ENCODE measurements at places on chromosomes 16 and 17.
A peak's percentile ranks its signal among the peaks of the same experiment; 100 is the strongest.

GRCh38 chr17:79045842-79046196 is 21.9 kb downstream of the C1QTNF1 start:
- peak; percentile 34 for DNase-seq

- no peak for DNase-seq
Measured at GRCh38 chr16:69773260-69773947, 11.3 kb downstream of the WWP2 start.

GRCh38 chr16:81842564-81843242 is 63.6 kb downstream of the PLCG2 start:
- no peak for DNase-seq

DNA sequence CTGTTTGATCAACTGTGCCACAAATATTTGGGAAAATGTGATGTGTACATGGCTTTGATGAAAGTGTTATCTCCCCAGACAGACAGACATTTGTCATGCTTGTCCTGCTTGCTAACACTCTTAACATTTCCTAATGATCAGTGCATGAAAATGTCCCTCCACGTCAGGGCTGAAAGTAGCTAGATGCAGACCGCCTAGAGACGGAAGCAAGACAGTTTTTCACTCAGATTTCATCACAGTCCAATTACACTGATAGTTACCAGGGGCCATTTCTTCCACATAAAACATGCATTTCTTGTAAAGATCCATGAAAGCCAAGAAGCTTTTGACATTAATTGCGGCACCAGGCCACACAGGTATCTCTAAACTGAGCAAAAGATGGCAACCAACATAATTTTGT is 347.7 kb downstream of the RBFOX1 start:
- no peak for DNase-seq

- DNase-seq = no peak
Measured at GRCh38 chr17:10105513-10106001, 92.8 kb downstream of the GAS7 start.

GRCh38 chr16:50197582-50197981 is 44.5 kb downstream of the TENT4B start:
- DNase-seq = no peak

GRCh38 chr16:5069048-5069447 is 2.6 kb upstream of the ALG1 start:
- DNase-seq = no peak

DNA sequence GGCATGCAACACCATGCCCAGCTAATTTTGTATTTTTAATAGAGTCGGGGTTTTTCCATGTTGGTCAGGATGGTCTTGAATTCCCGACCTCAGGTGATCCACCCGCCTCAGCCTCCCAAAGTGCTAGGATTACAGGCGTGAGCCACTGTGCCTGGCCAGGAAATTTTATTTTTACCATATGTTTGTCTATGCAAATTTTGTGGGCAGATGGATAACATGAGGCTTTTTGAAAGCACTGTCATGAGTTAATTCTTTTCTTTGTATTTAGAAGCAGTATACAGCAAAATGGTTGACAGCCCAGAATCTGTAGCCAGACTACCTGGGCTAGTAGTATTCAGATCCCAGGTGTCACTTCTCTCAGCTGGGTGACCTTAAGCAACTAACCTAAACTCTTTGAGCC is 8.5 kb upstream of the KPNB1 start:
- DNase-seq = no peak

DNA sequence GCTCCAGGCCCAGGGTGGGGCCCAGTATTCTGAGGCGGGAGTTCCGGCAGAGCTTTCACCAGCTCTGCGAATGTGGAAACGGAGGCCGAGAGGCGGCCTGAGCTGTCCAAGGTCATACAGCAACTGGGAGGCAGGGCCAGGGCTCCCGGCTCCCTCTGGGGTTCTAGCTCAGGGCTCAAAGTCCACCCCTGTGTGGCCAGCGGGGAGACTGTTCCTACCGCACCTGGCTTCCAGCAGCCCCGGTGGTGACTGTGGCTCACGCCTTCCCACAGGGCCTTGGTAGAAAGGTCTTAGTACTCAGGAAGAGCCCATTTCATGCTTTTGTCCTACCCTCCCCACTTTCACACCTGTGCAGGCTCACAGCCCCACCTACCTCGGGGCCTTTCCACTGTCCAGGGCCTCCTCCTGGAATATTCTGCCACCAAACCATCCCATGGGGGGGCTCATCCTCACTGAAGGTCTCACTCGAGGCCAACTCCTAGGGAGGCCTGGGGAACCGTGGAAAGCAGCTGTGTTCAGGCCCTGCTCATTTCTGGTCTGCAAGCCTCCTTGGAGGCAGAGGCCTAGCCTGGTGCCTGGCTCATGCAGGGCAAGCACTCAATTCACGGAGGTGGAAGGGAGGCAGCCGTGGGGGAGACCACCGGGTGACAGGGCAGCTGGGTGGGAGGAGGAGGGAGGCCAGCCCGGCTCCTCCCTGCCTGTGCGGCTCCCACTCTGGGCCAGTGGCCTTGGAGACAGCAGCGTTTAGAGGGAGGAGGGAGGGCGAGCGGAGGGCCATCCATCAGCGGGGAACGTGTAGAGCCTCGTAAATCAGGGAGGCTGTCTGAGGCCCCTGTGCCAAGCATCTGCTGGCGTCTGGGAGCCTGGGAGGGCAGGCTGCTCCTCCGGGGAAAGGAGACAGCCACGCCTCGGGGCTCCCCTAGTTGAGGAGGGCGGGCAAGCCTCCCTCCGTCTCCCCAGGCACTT is 12.7 kb upstream of the DOC2B start:
- no peak for DNase-seq

DNA sequence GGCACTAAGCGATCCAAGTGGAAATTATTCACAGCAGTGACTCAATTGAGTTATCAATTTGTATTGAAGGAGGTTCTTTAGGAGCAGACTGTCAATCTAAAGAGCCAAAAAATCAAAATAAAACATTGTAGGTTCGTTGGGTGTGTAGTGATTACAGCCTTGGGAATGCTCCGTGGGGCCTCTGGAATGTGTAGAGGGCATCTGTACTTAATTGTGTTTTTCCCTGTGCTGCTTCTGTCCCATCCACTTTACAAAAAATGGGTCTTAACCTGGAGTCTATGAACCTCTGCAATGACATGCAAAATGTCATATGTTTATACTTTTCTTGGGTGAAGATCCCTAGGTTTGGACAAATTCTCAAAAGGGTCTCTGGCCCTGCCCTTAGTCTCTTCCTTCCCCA is 215.1 kb downstream of the CCDC182 start:
- DNase-seq = no peak

GRCh38 chr17:7445619-7445968 is 733 bp downstream of the CHRNB1 start:
- no peak for DNase-seq

DNA sequence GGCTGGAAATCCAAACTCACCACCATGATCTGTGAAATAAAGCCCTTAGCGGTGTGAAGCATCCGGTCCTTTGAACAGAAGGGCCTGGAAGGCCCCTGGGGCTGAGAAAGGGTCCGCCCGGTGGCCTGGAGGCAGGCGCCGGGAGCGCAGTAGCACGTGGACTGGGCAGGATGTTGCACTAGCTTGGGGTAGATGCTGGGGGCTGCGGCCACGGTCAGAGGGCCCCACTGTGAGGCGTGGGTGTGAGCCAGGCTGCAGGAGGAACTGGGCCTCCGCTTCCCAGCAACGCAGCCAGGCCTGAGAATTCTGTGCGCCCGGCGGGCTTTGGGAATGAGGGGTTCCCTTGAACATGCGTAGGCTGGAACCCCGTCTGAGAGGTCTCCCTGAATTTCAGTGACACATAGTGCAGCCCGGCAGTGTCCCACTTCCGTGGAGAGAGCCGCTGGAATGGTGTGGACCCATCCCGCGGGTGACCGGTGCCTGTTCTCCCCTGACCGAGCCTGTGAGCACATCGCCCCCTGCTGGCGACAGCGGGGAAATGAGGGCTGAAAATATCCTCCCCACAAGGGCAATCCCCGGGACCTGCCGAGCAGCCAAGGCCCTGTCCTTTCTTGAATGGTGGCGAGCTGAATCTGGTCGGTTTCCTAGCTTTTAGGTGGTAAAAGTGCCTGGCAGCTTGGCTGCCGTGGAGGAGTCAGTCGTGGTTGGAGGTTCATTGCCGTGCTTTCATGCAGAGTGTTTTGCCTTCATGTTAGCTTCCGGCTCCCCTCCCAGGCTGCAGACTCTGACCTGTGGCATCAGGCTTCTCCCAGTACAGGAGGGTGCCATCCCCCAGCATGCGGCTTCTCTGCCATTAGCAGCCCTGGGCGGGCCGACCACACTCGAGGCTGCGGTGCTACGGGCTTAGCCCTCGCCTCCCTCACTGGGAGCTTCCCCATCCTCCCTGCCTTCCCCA is 43.8 kb downstream of the DNAJA2 start:
- peak; percentile 31 for DNase-seq

GRCh38 chr16:24996301-24996700 is 18.9 kb downstream of the ARHGAP17 start:
- no peak for DNase-seq

- DNase-seq = no peak
Measured at GRCh38 chr17:31695456-31696090, 163.5 kb downstream of the COPRS start.

DNA sequence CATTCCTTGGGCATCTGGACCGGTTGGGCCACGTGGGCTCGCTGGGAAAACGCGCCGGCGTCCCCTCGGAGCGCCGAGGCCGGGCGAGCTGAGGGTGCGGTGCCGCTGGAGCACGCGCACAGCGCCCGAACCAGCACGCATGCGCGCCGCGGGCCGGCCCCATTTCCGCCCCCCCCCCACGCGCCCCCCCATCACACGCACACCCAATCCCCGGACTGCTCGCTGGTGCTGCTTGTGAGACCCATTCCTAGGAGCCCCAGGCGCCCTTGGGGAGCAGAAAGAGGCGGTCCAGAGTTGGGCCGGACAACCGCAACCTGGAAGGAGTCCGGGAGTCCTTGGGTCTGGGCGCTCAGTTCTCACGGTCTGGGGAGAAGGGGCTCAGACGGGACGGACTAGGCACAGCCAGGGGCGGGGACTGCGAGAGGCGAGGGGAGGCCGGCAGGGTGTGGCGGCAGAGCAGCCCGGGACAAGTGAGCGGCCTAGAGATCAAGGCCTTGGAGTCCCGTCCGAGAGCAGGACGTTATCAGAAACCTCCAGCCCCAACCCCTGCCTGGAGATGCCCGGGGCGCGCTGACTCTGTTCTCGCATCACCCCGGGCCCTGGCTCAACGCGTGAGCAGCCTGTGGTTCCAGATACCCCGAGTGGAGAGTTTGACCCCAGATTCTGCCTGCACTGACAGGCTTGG is 6.0 kb upstream of the CBX8 start:
- DNase-seq = no peak

DNA sequence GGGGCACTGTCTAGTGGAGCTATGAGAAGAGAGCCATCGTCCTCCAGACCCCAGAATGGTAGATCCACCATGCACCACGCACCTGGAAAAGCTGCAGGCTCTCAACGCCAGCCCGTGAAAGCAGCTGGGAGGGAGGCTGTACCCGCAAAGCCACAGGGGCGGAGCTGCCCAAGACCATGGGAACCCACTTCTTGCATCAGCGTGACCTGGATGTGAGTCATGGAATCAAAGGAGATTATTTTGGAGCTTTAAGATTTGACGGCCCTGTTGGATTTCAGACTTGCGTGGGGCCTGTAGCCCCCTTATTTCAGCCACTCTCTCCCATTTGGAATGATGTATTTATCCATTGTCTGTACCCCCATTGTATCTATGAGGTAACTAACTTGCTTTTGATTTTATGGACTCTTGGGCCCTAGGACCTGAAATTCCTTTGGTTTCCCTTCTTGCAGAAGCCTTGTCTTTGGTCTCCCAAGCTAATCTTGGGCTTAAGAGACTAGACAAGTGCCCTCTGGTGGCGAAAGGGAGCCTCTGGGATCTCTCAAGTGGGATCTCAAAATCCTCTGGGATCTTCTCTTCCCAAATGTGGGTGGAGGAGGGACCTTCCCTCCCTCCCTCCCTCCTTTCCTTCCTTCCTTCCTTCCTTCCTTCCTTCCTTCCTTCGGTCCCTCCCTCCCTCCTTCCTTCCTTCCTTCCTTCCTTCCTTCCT is 58.2 kb upstream of the HAPSTR1 start:
- DNase-seq = no peak

DNA sequence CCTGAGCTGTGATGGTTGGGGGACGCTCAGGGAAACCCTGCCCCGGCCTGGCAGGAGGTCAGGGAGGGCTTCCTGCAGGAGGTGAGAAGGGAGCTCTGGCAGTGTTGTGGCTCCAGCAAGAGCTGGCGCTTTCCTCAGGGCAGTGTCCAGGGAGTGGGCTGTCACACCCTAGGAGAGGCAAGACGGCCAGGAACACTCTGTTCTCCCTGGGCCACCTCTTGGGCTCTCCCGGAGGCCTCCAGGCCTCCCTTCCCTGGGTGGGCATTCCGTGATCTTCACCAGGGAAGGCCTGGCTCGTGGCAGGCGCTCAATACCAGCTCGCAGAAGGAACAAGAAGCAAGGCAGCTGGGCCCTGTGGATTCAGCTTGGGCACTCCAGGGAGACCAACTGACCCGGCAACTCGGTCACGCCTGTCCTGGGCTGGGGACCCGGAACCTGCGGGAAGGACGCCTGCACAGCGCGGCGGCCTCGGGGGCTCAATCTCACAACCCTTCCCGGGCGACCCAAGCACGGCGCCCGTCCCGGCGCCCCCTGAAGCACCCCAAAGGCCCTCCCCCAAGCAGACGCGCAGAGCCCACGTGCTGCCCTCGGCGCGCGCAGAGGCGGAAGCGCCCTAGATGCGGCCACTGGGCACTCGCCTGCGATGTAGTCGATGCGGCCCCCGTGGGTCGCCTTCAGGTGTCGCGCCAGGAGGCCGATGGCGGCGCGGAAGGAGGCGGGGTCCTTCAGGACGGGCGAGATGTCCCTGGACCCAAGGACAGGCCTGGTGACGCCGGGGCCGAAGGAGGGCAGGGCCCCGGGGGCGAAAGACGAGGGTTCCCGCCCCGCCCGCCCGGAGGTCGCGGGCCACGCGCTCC is 588 bp downstream of the APRT start:
- peak; percentile 52 for DNase-seq

DNA sequence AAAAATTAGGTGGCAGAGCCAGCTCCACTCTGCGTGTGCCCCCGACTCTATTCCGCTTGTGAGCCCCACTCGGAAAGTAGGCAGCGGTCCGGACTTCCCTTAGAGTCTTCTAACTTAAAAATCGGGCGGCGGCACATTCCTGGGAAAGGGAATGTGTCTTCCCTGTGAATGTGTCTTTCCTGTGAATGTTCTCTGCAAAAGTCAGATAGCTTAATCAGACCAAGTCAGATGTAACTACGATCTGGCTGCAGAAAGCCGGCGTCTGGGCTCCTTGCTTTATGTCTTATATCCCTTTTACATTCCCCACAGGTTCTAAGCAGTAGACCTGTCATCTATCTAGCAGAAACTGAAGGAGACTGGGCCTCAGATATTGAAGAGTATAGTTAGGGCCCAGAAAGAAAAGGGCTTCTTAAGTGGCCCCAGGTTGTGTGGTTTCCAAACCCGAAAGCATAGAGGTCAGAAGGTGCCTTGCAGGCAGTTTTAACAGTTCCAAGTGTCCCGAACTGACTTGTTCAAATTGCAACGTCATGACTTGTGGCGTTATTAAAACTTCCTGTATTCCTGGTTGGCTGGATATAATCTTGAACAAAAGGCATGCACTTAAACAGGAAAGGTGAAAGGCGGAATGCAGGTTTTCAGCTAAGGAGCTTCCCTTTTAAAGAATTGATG is 601 bp downstream of the PHKB start:
- DNase-seq = no peak

All from stimulated activated CD8-positive, alpha-beta memory T cell treated with anti-CD3 and anti-CD28 coated beads, Interleukin-7, amount 100 ng/mL, for 24 hours (primary cell).